Cardiac atrium fibroblast (primary cell): ENCODE measurements at places on chromosomes 2 and 18. TPM values are rescaled to one million over a fixed set of nuclear protein-coding genes. Genes with fewer than 3 reads are reported as not detected.

The GYPC gene
- 73.3 and 110 TPM in 2 replicates for total RNA-seq

The ST8SIA5 gene
- not detected in 2 replicates for total RNA-seq

The FEV gene
- not detected in 2 replicates for total RNA-seq

The ANO7 gene
- total RNA-seq: 1.6 and 2.0 TPM in 2 replicates

The ANKMY1 gene
- total RNA-seq: 6.3 and 11.2 TPM in 2 replicates

The CNDP1 gene
- not detected in 2 replicates for total RNA-seq

The TTR gene
- total RNA-seq: not detected in 2 replicates

The CCDC74B gene
- total RNA-seq: 3.1 and 6.0 TPM in 2 replicates

The GMPPA gene
- 69.7 and 93.9 TPM in 2 replicates for total RNA-seq

The COL6A3 gene
- total RNA-seq: 1,547 and 1,558 TPM in 2 replicates

The DSG2 gene
- total RNA-seq: 1.6 and 2.2 TPM in 2 replicates

The STPG4 gene
- total RNA-seq: not detected in 2 replicates

The PROKR1 gene
- total RNA-seq: not detected in 2 replicates

The FTCDNL1 gene
- not detected in 2 replicates for total RNA-seq

The ABCB11 gene
- total RNA-seq: under 0.01 and 0.65 TPM in 2 replicates

The MEIS1 gene
- total RNA-seq: 9.1 and 12.3 TPM in 2 replicates

The HSPE1 gene
- total RNA-seq: 48.7 and 102 TPM in 2 replicates

The MYCN gene
- total RNA-seq: 0.65 TPM in 1 of 2 replicates, not detected in the other

The CRYBA2 gene
- total RNA-seq: not detected in 2 replicates

The KIF1A gene
- total RNA-seq: not detected in 2 replicates

The CCDC68 gene
- 5.8 and 6.3 TPM in 2 replicates for total RNA-seq
